ENCODE measurements at places on chromosomes 4 and X.

- no peak for DNase-seq
These were observed 544.0 kb upstream of the AMOT start for GRCh38 chrX:113384628-113385027.

DNA sequence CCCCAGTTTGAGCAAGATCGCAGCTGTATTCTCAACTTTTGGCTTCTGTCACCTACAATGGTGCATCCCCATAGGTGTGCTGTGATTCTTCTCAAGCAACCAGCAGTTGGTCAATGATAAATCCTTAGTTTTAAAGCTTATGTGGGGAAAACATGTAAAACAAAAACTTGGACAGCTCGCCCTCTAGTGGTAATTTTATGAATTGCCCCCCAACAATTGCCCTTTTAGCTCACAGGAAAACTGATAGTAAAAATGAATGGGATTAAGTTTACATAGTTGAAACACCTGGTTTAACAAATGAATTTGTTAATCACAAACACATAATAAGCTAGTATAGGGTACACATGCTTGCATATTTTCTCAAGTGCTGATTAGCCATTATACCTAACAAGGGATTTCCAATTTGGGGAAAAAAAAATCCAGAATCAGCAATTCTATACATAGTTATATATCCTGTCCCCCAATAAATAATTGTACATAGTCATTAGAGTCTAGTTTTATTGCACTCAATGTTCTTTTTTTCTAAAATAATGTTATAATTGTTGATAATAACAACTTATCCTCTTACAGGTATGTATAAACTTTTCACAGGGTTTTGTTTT lies 30.1 kb downstream of the TEX13A start:
- no peak for DNase-seq

DNA sequence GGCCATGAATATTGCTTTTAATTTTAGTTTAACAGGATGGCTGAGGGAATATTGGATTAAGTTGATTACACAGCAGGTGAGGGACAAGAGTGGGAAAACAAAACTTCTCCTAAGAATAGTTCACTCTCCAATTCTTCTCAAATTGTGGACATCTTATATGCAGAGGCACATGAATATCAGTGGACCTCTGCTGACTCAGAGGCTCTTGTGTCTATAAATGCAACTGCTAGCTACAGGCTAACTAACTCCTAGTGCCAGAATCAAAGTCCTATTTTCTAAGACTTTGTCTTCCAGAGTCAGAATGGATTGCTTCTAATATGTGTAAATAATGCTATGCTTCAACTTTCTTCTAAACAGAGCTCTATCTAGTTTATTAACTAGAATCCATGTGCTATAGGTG lies 175.8 kb downstream of the IL15 start:
- DNase-seq: no peak

- no peak for DNase-seq
These were observed 233.4 kb upstream of the FAM47A start for GRCh38 chrX:34365471-34365870.

DNA sequence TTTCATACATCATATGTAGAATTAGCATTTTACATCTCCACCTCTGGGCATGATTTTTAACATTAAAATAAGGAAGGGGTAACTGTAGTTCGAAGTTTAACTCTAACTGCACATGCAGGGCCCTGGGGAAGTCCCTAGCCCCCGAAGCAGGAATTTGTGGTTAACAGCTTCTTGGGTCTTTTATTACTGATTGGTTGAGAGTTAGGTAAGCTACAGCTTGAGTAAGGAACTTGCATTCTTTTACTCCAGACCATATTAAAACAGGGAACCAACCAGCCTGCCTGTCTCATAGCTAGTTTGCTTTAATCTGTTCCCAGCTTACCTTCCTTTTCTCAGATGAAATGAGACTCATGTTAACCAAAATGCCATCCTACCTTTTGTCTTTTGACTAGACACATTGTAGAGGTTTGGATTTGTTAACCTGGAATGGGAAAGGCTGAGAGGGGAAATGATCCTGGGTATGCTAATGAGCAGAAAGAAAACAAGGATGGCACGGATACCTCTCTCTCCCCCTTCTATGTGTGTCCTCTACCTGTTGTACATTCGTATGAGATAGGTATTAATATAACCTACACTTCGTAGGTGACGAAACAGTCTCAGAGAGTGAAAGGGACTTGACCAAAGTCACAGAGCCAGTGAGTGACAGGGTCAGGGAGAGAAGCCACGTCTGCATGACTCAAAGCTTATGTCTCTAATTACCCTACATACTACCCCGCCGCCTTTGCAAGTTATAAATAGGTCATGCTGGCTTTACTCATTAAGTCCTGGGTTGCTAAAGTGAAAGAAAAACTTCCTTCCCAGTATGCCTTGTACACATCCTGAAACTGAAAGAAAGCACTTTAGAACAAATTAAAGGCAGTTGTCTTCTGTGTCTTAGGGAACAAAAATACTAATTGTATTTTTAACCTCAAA lies 119.5 kb upstream of the AFF2 start:
- no peak for DNase-seq

- no peak for DNase-seq
These were observed 33.2 kb upstream of the MAN2B2 start for GRCh38 chr4:6541789-6542188.

DNA sequence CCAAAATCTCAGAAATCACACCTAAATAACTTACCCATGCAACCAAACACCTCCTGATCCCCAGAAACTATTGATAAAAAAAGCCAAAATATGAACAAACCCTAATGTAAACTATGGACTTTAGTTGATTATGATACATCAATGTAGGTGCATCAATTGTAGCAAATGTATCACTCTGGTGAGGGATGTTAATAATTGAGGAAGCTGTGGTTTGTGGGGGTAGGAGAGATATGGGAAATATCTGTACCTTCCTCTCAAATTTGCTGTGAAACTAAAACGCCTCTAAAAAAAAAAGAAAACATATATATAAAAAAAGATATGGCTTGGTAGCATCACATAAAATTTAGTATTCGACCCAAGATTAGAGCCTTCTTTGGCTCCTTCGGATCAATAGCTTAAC lies 144.3 kb upstream of the CPEB2 start:
- no peak for DNase-seq

DNA sequence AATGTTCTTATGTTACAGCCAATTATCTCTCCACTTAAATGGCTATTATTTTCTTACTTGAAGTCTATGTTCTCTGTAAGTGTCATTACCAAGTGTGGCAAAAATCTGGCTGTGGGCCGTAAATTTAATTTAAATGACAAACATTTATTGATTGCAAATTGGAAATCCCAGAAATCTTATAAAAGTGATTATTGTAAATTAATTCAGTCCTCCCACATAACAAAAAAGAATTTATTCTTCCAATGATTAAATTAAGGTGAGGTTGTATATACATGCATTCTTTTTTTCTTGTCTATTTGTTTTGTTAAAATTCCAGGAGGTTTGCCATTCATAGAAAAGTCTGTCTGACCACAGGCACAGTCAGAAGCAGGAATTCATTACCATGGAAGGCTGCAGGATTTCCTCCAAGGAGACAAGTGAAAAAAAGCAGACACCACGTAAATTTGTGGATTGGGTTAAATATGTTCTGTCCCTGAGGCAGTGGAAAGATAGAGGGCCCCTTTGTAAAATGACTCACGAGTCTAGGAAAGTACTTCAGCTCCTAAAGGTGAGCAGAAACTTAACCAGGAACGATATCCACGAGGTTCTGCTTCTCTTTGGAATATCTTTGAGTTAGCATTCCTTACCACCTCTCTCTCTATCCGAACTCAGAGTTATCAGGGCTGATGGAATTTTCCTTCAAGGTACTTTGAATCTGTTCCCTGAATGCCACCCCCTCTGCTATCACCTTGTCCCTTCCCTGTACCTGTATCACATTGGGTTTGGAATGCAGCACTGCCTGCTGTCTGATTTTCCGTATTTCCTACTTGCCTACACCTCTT lies 10.7 kb downstream of the PPARGC1A start:
- no peak for DNase-seq

DNA sequence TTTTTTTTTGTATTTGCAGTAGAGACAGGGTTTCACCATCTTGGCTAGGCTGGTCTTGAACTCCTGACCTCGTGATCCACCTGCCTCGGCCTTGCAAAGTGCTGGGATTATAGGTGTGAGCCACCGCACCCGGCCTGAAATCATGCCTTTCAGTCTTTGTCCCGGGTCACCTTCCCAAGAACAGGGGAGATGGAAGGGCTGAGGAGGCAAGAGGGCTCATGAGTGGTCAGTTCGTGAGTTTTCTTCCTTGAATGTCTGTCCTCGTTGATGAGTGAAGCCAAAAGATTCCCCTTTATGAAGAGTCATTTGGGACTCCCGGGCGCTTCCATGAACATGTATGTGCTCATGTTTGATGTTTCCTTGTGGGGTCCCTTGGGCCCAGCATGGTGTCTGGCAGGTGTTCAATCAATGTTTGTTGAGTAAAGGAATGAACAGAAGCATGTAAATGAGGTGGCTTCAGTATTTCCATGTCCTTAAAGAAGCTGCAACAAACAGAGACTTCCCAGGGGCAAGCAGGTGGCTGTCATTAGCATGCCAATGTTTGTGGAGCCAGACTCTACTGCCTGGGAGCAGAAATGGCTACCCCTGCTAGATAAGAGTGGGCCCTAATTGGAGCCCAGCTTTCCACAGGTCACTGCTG lies 3.4 kb upstream of the SEPTIN6 start:
- DNase-seq: no peak

GRCh38 chr4:153939570-153939969 lies 150.7 kb upstream of the SFRP2 start:
- no peak for DNase-seq

- no peak for DNase-seq
These were observed 24.0 kb upstream of the ANKRD50 start for GRCh38 chr4:124736526-124736925.

- DNase-seq: no peak
These were observed 32.3 kb downstream of the MGARP start for GRCh38 chr4:139247700-139248238.

DNA sequence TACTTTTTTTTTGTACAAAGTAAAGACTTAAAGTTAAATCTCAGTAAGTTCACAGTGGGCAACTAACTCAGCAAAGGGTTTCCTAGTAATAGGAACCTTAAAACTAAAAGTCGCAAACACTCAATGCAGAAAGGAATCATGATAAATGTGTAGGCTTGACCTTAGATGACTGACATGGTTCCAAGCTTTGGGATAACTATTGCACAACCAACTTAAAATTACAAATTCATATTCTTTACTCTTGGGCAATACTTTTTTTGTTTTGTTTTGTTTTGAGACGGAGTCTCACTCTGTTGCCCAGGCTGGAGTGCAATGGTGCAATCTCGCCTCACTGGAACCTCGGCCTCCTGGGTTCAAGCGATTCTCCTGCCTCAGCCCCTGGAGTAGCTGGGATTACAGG lies 8.2 kb downstream of the ELOVL6 start:
- DNase-seq: no peak
